Aortic smooth muscle cell (primary cell): ENCODE measurements at places on chromosomes 7 and 10. TPM values are rescaled to one million over a fixed set of nuclear protein-coding genes. Genes with fewer than 3 reads are reported as not detected.

The CLRN3 gene
- not detected in 2 replicates for total RNA-seq

The EPHA1 gene
- total RNA-seq, result not detected in 2 replicates

The COBL gene
- total RNA-seq, result not detected in 2 replicates

The CYP2W1 gene
- not detected in 2 replicates for total RNA-seq

The ZNHIT1 gene
- 97.1 and 98.0 TPM in 2 replicates for total RNA-seq

The C10orf105 gene
- total RNA-seq, result under 0.01 TPM in 1 of 2 replicates, not detected in the other

The ELMO1 gene
- total RNA-seq, result 3.9 and 6.3 TPM in 2 replicates

The CHAT gene
- total RNA-seq, result 0.06 TPM in 1 of 2 replicates, not detected in the other

The BUB3 gene
- 226 and 246 TPM in 2 replicates for total RNA-seq

The TCTN3 gene
- total RNA-seq, result 30.1 and 32.0 TPM in 2 replicates

The PNLIPRP1 gene
- total RNA-seq, result not detected in 2 replicates

The CDK13 gene
- 41.6 and 50.4 TPM in 2 replicates for total RNA-seq

The TACC2 gene
- 9.6 and 14.1 TPM in 2 replicates for total RNA-seq

The LRGUK gene
- total RNA-seq, result under 0.01 and 0.13 TPM in 2 replicates
